ENCODE measurements at places on chromosomes 5 and 9.

DNA sequence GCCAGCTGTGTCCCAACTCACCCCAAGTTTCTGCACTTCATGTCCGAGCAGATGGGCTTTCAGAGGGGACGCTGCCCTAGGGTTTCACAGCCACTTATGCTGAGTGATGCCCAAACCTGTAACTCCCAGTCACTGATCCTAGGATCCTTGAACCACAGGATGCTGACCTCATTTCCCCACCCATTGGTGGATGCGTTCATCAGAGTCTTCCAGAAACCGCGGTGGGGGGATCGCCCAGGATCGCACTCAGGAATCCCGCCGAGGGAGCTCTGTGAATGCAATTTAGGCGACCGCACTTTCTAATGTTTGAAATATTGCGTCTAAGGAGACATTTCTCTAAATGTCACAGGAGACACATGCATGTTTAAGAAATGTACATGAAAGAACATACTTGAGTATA lies 212.3 kb upstream of the IRX4 start:
- DNase-seq: no peak

- no peak for DNase-seq
These were observed 6.8 kb upstream of the TOR2A start for GRCh38 chr9:127741831-127742434.

DNA sequence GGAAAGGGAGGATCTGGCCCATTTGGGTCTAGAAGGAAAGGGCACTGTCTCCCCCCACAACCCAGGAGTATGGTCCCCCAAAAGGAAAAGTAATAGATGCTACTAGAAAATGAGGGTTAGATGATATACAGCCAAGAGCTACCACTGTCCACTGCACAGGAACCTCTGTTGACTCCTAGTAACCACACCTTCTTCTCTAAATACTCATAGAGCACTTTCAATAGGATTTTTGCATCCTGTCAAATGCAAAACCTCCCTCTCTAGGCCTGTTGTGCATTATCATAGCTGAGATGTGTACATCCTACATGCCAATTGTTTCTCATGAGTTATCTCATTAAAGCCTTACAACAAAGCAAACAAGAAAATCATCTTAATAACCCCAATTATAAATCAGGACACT lies 66.8 kb downstream of the THBS4 start:
- DNase-seq: no peak

GRCh38 chr5:148687427-148687826 lies 33.1 kb upstream of the HTR4 start:
- no peak for DNase-seq

GRCh38 chr5:168186289-168187074 lies 105.0 kb upstream of the WWC1 start:
- no peak for DNase-seq

DNA sequence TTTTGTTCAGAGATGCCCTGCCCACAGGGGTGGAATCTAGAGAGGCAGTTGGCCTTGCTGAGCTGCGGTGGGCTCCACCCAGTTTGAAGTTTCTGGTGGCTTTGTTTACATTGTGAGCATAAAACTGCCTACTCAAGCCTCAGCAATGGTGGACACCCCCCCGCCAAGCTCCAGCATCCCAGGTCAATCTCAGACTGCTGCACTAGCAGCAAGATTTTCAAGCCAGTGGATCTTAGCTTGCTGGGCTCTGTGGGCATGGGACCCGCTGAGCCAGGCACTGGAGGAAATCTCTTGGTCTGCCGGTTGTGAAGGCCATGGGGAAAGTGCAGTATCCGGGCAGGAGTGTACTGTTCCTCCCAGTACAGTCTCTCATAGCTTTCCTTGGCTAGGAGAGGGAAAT lies 55.5 kb downstream of the MINAR2 start:
- DNase-seq: no peak

DNA sequence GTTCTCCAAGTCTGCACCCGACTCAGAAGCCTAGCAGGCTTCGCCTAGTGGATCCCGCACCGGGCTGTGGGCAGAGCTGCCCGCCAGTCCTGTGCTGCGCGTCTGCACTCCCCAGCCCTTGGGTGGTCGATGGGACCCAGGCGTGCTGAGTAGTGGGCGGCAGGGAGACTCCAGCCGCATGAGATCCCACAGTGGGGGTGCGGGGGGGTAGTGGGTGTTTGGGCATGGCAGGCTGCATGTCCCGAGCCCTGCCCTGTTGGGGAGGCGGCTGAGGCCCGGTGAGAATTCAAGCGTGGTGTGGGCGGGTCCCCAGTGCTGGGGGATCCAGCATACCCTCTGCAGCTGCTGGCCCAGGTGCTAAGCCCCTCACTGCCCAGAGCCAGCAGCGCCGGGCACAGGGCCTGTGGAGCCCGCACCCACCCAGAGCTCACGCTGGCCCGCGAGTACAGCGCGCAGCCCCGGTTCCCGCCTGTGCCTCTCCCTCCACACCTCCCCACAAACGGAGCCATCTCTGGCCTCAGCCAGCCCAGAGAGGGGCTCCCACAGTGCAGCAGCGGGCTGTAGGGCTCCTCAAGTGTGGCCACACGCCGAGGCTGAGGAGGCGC lies 53.9 kb upstream of the BNC2 start:
- no peak for DNase-seq

DNA sequence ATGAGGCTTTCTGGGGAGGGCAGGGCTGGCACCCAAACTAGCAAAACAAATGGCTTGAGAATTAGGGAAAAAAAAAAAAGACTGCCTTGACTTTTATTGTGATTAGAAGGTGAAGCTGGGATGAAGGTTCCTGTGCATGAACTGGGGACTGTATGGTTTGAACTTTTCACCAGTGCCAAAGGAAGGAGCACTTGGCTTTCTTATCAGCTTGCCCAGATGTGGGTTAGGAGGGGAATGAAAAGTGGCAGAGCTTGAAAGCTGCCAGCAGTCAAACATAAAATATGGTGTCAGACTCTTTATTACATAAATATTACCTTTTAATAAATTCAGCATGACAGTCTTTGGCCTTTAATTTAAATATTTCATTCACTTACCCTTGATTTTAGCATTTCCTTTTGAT lies 182.5 kb downstream of the PSAT1 start:
- no peak for DNase-seq

DNA sequence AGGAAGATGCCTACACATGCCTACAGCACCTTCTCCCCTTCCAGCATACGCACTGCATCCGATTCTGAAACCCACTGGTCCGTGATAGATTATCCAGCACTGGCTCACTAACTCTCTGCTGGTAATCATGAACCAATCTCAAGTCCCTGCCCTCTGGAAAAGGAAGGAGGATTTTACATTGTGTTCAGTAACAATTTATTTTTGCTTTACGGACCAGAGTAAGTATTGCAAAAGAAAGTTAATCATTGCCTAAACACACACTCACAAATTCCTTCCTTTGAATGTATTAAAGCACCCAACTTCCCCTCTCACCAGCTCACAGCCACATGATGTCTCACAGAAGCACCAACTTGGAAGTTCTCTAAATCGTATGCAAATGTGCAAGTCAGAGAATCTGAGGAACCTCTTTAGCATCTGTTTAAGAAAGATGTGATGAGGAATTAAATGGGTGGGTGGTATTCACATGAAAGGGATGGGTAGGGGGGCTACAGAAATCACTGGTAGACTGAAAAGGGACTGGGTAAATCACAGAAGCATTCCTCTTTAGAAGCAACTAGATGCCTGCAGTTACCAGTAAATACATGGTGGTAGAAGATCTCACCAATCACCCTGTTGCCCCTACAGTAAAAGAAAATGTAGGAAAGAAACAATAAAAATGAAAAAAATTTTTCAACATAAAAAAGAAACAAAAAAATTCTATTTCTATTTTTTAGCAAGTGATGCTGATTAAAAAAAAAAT lies 8.4 kb downstream of the GNAQ start:
- DNase-seq: no peak

GRCh38 chr9:134854541-134854981 lies 26.0 kb upstream of the FCN2 start:
- no peak for DNase-seq

DNA sequence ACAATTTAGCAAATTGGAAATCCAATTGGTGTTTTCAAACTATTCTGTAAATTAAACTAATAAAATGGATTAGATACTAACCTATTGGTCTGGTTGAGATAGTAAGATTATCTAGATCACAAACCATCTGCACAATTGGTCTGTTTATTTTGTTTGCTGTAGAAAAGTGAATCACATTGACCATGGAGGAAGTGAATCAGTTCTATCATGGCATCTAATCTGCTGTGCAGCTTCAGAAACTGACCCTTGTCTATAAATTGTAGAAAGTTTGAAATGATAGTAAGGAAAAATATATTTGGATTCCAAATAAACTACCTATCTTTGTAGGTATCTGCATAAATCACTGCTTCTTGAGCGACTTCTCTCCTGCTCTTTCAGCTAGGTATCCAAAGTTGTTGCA lies 1865.4 kb downstream of the MAT2B start:
- no peak for DNase-seq

- no peak for DNase-seq
These were observed 1.9 kb downstream of the TBC1D2 start for GRCh38 chr9:98253565-98253964.

GRCh38 chr9:23979491-23979890 lies 153.5 kb upstream of the ELAVL2 start:
- no peak for DNase-seq

- DNase-seq: no peak
These were observed 440.1 kb upstream of the ADAMTS16 start for GRCh38 chr5:4700069-4700468.

DNA sequence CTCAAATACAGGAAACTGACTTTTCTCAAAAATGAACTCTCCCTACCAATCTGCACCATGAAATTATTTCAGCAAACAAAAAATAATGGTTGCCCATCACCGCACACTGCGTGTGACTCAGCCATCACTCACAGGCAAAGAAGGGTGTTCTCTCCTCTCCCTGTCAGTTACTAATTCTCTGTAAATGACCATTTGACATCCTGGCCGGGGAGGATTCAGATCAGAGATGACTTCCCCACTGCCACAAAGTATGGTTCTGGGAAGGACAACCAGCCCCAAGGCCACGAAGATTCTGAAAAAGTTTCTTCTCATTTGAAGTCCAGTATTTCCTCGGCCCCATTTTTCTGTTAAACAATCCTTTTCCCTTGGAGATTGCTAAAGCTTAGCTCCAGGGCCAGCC lies 199.4 kb downstream of the AUH start:
- DNase-seq: no peak

DNA sequence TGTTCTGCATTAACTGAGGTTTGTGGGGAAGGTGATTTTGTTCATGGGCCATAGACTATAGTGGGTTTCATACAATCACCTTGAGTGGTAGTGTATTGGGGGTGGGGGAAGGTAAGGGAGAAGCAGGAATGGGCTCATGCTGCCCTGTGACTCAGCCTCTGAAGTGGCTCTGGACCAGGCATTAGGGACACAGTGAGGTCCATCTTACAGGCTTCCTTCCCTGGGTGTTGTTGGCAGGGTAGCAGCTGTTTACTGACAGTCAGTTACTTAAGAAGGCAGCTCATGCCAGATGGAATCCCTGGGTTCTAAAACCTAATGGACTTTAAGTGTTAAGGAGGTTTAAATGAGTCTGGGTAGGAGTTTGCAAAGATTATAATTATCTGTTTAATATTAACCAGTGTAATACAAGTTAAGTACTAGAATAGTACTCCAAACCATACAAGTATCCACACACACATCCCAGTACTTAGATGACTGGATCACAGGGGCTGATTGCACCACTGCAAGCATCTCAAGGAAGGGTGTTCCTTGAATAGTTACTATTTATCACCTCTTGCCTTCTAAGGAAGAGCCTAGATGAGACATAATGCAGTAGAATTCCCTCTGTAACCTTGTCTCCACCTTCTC lies 59.3 kb downstream of the CAST start:
- DNase-seq: no peak

DNA sequence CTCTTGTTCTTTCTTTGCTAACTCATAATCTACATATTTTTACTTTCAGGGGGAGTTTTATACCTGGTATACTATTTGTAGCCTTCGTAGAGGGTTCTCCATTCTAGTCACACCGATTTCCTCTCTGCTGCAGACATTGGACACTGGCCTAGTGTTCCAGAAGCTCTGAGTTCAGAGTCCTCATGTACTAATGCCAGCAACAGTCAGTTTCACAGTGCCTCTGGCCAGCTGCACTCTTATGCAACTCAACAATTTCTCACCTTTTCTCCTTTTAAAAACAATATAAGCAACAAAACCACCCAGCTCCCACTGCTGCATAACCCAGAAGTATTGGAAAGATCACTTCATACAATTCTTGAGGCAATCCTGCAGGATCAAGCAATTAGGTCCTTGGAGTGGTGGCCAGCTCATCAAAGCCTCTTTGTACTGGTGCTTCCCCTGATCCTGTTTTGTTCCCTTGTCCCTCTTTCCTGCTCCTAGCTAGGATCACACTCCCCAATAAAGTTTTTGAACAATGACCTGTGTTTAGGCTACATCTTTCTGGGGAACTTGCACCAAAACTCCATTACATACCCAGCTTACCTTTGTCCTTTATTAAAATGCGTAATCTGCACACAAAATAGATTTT lies 98.1 kb upstream of the TUT7 start:
- DNase-seq: no peak

DNA sequence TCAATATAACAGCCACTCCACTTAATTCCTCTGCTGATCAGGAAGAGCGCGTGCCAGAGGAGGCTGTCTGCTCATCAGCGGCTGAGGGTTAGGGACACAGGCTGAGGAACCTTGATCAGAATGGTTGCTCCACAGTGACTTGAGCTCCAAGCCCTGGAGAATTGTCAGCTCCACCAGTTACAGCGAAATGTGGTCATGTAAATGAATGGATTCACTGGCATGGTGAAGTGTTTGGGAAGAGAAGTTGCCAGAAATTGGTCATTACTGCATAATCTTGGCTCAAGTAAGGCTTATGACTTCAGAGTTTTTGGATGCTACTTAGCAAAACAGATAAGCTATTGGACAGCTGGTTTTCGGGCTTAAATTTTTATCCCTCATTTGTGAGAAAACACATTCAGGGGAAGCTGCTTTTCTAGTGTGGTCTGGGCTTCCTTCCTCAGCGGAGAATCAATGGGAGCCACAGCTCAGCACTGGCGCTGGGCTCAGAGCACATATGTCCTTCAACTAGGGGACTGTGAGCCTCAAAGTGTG lies 65.0 kb downstream of the PRRT1B start:
- no peak for DNase-seq

DNA sequence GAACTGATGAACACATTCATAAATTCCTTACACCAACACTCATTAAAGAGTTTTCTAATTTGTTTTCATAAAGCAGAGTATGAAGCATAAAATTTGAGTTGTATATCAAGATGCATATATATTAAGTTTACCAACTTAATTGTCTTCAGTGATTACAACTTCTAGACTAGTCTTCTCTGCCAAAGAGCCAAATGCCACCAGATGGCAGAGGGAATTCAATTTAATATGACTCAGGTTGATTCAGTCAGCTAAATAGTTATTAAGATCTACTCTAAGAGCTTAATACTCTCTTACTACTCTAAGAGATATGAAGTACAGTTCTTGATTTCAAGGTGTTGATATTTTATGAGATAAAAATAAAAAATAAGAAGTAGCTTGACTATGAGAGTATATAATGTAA lies 53.4 kb downstream of the CDH10 start:
- no peak for DNase-seq

GRCh38 chr5:173880306-173880985 lies 7.7 kb upstream of the CPEB4 start:
- DNase-seq: no peak
